NCI-H510A treated with DMSO at 0.1 percent for 48 hours (cell line): ENCODE measurements at places on chromosomes 5 and 9.

GRCh38 chr5:99032234-99033013, 103.6 kb upstream of the CHD1 start:
- peak; percentile 6 for DNase-seq

DNA sequence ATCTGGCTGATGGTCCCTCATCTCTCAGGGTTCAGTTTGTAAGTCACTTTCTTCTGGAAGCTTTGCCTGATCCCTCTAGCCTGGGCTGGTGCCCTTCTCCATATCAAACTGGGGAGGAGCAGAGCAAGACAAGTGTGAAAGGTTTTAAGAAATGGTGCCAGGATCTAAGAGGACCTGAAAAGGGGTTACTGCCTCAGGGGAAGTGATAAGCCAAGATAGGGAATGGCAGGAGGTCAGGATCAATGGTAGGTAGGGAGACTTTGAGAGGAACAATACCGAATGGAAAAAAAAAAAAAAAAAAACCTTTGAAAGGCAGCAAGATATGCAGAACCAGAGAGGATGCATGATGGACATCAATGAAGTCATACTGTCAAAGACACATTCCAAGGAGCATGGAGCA, 67.5 kb upstream of the TLR4 start:
- DNase-seq, result no peak

GRCh38 chr5:35012796-35013195, 35.0 kb downstream of the AGXT2 start:
- no peak for DNase-seq

DNA sequence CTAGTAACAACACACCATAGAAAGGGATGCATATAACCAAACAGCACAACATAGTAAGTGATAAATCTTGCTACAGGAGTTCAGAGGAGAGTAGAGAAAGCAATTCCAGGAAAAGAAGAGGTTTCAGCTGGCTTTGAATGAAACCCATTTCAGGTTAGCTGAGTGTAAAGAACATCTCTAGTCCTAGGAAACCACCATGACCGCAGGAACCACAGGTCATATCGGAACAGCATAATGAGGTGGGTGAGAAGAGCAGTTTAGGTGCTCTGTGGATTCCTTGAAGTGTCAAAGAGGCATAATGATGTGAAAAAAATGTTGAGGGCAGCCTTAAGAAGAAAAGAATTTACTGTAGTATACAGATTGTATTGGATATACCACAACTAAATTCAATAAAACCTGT, 507.5 kb downstream of the MTRR start:
- DNase-seq, result no peak

GRCh38 chr5:83516377-83516776, 44.8 kb downstream of the VCAN start:
- DNase-seq, result no peak

- DNase-seq, result no peak
These were observed 40.2 kb upstream of the FCN1 start for GRCh38 chr9:134957945-134958227.

- DNase-seq, result no peak
These were observed 5.0 kb downstream of the P4HA2 start for GRCh38 chr5:132222649-132223038.

DNA sequence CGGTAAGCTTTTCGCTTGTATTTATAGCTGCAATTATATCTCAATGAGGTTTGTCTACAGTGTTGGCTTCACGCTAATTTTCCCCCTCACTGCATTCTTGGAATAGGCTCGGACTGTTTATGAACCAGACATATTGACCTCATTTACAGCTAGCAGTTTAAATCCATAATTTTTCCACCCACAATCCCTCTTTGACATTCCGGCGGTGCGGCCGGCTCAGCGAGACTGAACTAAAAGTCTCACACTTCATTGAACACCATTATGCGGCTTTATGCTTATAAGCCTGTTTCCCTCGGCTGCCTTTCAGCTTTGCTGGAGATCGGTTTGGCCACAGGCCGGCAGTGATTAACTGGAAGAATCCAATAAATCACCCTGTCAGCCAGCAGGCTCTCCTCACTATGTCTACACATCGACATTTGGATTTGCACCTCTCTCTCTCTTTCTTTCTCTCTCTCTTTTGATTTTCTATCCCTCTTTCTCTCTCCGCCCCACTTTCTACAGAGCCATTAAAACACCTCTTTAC, 315.0 kb upstream of the TLE4 start:
- peak; percentile 63 for DNase-seq

DNA sequence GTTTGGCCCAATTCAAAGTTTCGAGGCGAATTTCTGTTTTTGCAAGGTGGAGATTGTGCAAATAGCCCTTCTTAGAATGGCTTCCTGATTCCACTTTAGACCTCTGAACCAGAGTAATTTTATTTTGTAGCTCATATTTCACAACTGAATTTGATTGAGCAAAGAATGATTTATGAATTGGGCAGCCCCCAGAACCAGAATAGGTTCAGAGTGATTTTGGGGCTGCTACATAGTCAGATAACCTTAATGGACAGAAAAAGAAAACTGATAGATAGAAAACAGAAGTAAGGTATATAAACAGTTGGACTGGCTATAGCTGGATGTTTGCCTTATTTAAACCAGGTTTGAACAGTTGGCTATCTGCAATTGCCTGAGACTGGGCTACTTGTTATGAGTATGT, 156.6 kb downstream of the YIPF5 start:
- no peak for DNase-seq

- no peak for DNase-seq
These were observed 31.5 kb downstream of the OLFML2A start for GRCh38 chr9:124808246-124808956.

- DNase-seq, result no peak
These were observed 10.8 kb downstream of the NRG2 start for GRCh38 chr5:140032296-140032695.

- DNase-seq, result peak; percentile 45
These were observed 47.2 kb upstream of the DAB2IP start for GRCh38 chr9:121604242-121604641.

- peak; percentile 15 for DNase-seq
These were observed 98.6 kb downstream of the RXRA start for GRCh38 chr9:134424818-134425217.

DNA sequence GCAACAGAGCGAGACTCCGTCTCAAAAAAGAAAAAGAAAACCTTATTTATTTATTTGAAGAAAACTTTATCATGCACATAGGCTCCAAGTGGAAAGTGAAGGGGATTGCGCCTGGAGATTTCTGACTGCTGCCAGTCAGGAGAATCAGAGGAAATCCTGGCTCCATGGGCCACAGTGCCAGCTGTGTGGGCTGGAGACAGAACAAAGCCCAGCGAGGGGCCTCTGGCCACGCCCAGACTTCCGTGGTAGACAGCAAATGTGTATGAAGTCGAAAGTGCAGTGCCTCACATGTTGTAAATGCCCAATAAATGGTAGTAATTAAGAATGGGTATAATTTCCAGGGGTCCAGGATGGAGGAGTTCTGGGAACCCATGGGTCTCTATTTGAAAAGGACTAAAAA, 75.8 kb upstream of the WWC1 start:
- DNase-seq, result no peak

DNA sequence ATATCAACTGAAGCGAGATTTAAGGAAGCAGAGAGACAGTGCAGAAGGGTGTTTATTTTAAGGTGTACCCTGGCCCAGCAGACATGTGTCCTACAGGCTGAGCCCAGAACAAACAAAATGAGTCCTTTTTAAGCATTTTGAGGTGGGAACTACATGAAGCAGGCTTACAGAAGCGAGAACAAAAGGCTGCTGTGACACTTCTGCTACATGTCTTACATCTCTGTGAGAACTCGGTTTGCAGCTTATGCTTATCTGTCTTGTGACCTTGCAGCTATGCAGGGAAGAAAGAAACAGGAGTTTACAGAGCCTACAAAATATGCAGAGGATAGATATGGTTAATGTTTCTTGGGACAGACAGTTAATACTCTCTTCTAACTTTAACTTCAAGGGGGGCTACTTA, 295.9 kb downstream of the CEMIP2 start:
- DNase-seq, result no peak

- DNase-seq, result no peak
These were observed 86.1 kb upstream of the CEP78 start for GRCh38 chr9:78149702-78150291.

DNA sequence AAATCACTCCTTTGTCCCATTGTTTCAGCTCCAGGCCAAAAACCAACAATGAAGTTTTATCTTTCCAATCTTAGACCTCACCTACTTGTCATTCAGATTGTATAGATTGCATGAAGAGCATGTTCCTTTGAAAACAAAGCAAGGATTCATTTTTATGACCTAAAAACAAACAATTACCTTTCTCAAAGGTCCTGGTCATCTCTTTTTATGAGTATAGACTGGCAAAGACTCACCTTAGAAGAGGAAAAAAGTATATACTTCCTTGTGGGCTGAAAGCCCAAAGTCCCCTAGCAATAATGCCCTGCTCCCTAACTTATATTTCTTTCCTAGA, 28.4 kb upstream of the TLE1 start:
- no peak for DNase-seq

GRCh38 chr5:140345919-140346347, 470 bp downstream of the HBEGF start:
- no peak for DNase-seq

DNA sequence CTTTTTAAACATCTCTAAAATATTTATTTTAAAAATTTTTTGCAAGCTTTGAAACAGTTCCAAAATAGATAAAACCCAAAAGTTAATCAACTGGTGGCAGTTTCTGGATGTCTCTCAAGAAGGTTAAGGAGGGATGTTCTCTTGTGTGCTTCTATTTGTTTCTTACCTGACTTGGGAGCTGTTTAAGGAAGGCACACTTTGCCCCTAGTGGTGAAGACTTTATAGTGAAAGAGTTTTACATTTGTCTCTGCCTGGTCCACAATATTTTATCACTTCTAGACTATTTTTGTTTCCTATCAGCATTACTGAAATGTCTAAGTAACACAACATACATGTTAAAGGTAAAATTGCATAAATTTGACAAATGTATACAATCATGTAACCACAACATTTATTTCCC, 552.8 kb downstream of the SEMA5A start:
- DNase-seq, result peak; percentile 5

DNA sequence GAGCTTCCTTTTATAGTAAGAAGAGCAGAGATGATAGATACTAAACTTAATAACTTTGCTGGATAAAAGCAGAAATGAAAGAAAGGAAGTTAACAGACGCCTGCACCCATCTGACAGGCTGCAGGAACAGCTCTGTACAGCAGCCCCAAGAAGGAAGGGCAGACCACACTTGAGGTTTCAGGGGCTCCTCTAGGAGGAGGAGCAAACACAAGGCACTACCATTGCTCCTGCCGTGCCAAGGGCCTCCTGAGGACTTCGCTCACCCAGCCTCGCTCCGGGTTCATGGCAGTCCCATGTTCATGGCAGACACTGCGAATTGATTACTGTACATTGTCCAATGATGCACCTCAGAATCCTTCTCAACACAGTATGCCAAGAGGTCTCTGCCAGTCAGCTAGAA, 85.1 kb downstream of the AMBP start:
- no peak for DNase-seq

- no peak for DNase-seq
These were observed 778.3 kb downstream of the PRELID2 start for GRCh38 chr5:145056800-145057199.

GRCh38 chr5:1356873-1357787, 12.2 kb upstream of the CLPTM1L start:
- no peak for DNase-seq

- DNase-seq, result no peak
These were observed 71.0 kb upstream of the BARHL1 start for GRCh38 chr9:132511191-132511999.

GRCh38 chr9:105150991-105151685, 93.3 kb upstream of the SLC44A1 start:
- no peak for DNase-seq

DNA sequence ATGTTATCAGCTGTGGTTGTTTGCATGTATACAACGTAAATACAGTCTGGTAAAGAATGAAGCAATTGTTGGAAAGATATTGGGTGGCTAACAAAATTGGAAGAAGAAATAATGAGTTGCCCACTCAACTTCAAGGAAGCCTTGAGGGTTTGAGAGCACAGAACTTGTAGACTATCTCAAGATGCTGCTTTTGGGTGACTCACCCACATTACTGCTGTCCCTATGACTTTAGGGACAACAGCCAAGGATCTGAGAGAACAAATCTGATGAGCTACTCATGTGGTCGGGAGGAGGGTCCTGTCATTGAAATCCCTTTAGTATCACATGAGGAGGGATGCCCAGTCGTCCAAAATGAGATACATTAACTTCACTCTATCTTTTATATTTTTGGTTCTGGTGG, 261.8 kb downstream of the GAS1 start:
- no peak for DNase-seq

GRCh38 chr9:135879237-135879601, 28.1 kb downstream of the CAMSAP1 start:
- DNase-seq, result no peak

- DNase-seq, result no peak
These were observed 3.4 kb downstream of the GARNL3 start for GRCh38 chr9:127267793-127268525.

GRCh38 chr5:164980480-164980879, 1475.1 kb downstream of the MAT2B start:
- no peak for DNase-seq

- DNase-seq, result no peak
These were observed 5.8 kb upstream of the CRHBP start for GRCh38 chr5:76947082-76947503.

DNA sequence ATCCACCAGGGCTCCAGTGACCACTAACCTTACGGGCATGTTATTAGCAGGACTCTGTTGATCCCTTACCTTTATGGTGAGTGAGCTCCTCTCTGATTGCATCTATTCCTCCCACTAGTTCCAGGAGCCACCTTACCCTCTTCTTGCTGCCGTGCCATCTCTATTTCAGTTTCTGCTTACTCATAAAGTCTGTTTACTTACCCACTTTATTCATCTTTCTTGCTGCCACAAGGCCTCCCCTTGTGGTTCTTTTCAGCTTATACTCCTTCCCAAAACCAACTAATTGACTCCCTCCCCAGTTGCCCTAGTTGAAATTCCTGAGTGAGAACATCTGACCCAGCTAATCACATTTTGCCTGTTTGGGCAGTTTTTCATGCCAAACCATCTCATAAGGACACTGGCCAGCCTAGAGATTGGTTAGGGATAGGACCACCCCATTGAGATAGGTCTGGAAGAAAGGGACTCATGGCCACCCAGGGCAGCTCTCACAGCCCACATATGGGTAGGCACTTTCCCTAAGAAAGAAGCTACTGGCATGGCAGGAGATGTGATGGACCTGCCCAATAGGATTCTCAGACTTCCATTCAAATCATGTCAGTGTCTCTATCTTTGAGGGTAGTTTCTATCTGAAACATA, 412.7 kb downstream of the EFNA5 start:
- no peak for DNase-seq

GRCh38 chr5:178688551-178688950, 41.9 kb downstream of the ZNF354A start:
- DNase-seq, result no peak

- DNase-seq, result no peak
These were observed 201.7 kb upstream of the PANK3 start for GRCh38 chr5:168780888-168781287.

DNA sequence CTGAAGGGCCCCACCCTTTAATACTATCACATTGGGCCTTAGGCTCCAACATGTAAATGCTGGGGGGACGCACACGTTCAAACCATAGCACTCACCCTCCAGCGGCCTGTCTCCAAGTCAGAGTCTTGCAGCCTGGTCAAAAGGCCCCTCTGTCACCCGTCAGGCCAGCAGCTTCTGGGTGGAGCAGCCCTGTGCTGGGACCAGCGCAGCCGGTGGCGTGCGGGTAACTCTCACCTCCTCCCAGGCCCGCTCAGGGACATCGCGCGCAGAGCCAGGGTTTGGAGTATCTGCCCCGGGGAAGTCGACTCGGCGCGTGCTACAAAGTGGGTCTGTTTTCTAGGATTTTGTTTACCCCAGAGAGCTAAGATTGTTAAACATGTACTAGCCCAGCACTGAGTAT, 93.0 kb upstream of the COL5A1 start:
- DNase-seq, result no peak

GRCh38 chr5:37882636-37883035, 42.8 kb upstream of the GDNF start:
- DNase-seq, result no peak
